ENCODE measurements at places on chromosomes 1 and 21.

DNA sequence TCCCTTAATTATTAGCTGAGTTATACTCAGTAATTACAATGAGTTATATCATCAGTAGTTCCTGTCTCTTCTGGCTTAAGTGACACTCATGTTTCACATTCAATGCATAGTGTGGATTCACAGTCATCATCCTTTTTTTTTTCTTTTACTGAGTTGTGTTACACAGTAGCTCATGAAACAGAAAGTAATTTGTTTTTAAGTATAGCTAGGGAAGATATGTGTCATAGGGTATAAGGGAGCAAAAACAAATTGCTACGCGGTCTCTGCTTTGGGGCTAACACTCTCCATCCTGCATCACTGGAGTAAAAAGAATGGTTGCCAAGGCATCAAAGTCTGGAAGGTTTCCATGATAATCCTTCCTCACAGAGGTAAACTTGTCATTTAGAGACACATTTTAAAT, 971.7 kb upstream of the NCAM2 start:
- no peak for DNase-seq

DNA sequence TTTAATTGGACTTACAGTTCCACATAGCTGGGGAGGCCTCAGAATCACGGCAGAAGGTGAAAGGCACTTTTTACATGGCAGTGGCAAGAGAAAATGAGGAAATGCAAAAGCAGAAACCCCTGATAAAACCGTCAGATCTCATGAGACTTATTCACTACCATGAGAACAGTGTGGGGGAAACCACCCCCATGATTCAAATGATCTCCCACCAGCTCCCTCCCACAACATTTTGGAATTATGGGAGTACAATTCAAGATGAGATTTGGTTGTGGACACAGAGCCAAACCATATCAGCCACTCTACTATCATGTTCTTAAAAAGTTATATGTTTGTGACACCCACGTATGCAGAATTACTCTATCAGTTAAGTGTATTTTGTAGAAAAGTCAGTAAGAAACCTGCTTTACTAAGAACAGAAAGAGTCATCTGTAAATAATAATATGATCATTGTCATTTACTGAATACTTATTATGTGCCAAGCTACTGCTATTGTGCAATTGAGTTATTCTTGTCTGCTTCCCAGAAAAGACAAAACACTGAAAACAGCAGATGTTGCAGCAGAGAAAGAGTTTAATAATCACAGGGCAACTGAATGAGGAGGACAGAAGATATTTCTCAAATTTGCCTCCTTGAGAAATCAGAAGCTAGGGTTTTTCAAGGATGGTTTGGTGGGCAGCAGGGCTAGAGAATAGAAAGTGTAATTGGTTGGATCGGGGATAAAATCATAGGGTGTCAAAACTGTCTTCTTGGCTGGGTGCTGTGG, 207.7 kb upstream of the FGGY start:
- DNase-seq = no peak

- no peak for DNase-seq
Observed at GRCh38 chr1:66013371-66013770, 220.7 kb downstream of the PDE4B start.

DNA sequence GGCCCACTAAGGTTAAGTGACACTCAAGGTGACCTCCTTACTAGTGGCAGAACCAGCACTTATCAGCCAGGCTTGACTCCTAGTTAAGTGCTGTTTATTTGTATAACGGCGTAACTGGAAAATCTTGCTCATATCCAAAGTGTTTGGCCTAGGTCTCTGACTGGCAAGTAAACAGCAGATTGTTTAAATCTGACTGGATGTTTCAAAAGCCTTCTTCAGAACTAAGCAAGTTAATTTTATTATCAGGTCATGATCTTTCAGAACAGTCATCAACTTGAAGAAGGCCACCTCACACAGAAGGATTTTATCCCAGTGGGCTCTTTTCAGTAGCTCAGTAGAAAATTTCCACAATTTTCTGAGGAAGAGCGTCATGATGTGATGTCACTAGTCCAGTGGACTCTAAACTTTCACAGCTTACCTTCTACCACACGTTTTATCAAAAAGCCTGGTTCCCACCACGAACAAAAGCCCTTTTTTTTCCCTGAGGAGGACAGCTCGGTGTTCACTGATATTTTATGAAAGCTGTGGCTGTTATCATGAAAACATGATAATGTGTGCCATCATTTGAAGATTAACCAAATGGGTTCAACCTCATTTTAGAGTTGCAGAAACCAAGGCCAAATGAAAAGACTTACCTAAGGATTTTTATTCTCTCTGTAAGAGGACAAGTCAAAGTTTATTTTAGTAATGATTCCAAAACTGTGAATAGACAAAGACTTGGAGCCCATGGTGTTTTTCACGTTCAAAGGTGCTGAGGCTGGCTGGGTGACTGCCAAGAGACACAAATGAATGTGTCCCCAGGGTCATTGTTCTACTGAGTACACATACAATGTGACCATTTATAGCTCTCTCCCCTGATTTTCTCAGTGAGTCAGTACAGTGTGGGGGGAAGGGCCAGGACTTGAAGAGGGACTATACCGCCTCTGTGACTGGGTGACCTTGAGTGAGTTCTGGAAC, 9.1 kb downstream of the SGIP1 start:
- peak; percentile 18 for DNase-seq

- no peak for DNase-seq
Observed at GRCh38 chr1:147781056-147781471, 20.7 kb upstream of the GJA5 start.

DNA sequence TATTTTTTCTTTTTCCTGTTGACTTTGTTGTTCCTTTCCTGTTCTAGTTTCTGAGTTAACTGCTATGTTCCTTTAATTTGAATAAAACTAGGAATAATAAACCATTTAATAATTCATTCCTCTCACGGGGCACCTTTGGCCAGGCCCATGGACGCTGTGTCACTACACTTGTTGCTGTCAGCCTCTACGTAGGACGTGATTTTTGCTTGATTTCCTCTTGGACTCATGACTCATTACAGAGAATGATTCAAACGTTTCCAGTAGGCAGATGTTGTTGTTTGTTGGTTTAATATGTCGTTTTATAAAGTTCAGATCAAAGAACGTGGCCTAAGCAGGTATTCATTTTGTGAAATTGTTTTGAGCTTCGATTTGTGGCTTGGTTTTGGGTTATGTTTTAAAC, 9.1 kb upstream of the SLC19A1 start:
- DNase-seq = peak; percentile 67

GRCh38 chr1:21175670-21176581, 771 bp downstream of the EIF4G3 start:
- no peak for DNase-seq

DNA sequence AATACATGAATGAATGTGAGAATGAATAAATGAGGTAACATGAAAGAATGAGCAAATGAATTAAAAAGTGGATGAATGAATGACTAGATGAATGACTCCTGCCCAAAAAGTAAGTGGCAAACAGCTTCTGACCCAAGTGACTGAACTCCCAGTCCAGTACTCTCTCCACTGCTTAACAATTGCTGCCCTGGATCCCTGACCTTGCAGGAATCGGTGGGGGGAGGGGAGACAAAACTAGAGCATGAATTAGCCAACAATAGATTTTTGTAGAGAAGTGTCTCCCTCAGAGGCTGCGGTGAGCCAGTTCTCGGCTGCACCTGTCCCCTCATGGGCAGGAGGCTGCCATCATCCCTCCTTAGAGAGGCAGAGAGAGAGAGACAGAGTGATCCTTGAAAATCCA, 5.9 kb upstream of the GRIK3 start:
- no peak for DNase-seq

- no peak for DNase-seq
Observed at GRCh38 chr1:93769777-93770176, 88.1 kb upstream of the BCAR3 start.

- no peak for DNase-seq
Observed at GRCh38 chr1:226548256-226549093, at the start of gene STUM. TSS of gene STUM (plus strand) at chr1:226548764. CDS start at chr1:226548905, 141 bp downstream.

- DNase-seq = no peak
Observed at GRCh38 chr1:65769636-65770035, 23.1 kb upstream of the PDE4B start.

DNA sequence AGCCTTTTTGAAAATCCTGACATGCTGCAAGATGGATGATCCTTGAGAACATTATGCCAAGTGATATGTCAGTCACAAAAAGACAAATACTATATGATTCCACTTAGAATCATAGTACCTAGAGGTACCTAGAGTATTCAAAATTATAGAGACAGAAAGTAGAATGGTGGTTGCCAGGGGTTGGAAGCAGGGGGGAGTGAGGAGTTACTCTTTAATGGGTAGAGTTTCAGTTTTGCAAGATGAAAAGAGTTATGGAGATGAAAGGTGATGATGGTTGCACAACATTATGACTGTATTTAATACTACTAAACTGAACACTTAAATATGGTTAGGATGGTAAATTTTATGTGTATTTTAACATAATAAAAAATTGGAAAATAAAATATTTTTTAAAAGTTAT, 37.9 kb upstream of the PODN start:
- DNase-seq = no peak

DNA sequence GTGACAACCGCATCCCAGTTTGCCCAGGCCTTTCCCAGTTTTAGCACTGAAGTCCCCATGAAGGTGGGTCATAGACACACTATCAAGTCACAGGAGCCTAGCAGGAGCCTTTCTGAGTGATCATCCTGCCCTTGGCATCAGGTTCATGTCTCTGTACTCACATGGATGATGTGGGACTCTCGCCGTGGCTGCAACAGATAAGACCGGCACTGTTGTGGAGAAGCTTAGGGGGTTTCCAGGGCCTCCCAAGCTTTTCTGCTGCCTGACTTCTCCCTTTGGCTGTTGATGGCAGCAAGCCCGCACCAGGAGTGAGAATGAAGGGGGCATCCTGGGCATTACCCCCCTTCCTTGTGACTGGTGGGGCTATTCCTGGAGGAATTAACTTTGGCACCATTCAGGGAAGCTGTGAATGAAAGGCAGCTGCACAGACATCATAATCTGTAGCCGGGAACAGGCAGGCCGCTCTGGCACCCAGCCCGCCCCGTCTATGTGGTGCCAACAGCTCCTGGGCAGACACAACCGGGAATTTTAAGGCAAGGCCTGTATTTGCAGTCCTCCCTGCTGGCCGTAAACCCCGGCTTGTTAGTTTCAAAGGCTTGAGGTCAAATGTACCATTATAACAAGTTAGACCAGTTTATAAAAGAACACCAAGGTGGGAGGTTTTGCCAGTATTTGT, 148.6 kb downstream of the HUNK start:
- no peak for DNase-seq

DNA sequence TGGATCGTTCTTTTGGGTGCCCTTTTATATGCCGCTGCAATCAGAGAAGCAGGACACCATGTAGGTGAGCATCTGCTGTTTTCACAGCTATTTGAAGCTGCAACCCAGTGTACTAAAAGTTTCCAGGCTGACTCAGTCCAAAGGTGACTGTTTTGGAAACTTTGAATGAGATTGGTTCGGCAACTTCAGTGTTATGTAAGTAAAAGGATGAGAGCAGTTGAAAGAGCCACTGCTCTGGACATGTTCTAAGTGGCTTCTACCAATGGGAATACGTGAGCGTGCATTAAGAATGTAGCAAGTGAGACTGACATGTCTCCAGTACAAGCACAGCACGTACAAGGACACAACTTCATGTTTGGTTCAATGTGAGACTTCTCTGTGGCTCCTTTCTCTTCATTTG, 55.6 kb downstream of the DDR2 start:
- no peak for DNase-seq

GRCh38 chr21:31143036-31143435, 104.8 kb upstream of the KRTAP19-8 start:
- DNase-seq = no peak

GRCh38 chr1:1942753-1943656, 23.9 kb upstream of the TMEM52 start:
- DNase-seq = no peak

GRCh38 chr1:29712284-29712651, 475.9 kb downstream of the PTPRU start:
- DNase-seq = no peak

GRCh38 chr1:233933339-233933738, 28.9 kb downstream of the SLC35F3 start:
- DNase-seq = no peak

- no peak for DNase-seq
Observed at GRCh38 chr1:53121319-53122172, 20.9 kb downstream of the SLC1A7 start.

GRCh38 chr1:5720484-5720883, 271.7 kb downstream of the NPHP4 start:
- no peak for DNase-seq

DNA sequence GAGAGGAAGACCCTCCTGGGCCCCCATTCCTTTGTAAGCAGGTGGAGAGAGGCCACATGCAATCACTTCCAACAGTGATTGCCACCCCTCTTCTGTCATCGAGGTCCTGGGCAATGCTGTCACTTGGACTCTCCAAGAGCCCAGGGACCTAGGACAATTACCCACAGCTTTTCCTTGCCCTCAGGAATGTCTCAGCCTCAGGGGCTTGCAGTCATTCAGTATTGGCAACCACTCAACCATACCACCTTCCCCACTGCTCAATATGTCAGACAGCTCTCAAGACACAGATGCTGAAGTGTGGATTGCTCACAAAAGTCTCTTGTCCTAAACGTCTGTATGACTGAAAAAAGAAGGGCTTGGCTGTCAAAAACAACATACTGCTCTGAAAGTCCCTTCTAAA, 87.8 kb downstream of the PTPN14 start:
- no peak for DNase-seq

DNA sequence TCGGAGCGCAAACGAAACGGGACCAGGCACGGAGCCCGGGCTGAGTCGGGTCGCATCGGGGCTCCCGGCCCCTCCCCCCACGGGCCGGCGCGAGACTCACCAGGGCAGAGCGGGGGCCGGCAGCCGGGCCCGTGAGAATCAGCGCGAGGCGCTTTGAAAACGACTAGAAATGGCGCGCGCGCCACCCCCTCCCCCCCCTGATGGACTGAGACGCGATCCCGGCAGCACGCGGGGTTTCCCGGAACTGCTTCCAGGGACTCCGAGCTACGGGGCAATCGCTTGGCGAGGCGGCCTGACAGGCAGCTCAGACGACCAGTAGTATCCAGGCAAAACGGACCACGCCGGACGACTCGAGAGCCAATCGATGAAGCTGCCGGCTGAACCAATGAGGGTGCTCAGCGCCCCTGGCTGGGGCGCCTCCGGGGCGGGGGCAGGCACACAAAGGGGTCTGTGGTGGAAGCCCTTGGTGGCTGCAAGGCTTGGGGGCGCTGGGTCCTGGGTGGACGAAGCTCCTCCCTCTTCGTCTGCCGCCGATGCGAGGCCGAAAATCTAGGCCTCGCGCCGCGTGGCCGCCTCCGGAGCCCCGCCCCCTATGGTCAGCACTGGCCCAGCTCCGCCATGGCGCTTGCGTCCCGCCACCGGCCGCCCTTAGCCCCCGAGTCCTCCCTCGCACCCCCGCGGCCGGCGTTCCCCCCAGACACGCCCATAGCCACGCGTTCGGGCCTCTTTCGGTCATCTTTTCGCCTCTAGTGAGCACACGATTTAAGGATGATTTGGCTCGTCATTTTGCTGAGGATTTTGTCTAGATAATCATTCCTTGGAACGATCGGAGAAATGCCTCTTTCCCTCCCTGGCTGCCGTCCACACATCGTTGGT, at the start of gene HNRNPR:
Gene HNRNPR (minus strand): TSS at position 174 of the 876 bp plus-strand sequence. CDS start 3,276 bp downstream, outside the sequence.
- DNase-seq = peak; percentile 99

GRCh38 chr1:36991551-36991950, 42.8 kb downstream of the GRIK3 start:
- DNase-seq = no peak

- no peak for DNase-seq
Observed at GRCh38 chr1:234920136-234920842, 208.3 kb downstream of the TOMM20 start.

GRCh38 chr1:171389171-171389570, 75.2 kb downstream of the FMO4 start:
- no peak for DNase-seq

GRCh38 chr1:175514387-175514953, 228.9 kb downstream of the TNR start:
- DNase-seq = no peak

- no peak for DNase-seq
Observed at GRCh38 chr1:65235867-65236805, 73.2 kb upstream of the DNAJC6 start.
